Stimulated activated CD4-positive, alpha-beta T cell treated with anti-CD3 and anti-CD28 coated beads, Interleukin-4, amount 100 ng/mL, for 24 hours (primary cell): ENCODE measurements at places on chromosomes 12 and 14.

GRCh38 chr12:60114169-60114568 lies 518.3 kb downstream of the SLC16A7 start:
- no peak for DNase-seq

- DNase-seq, result no peak
These were observed 90.2 kb upstream of the HECTD1 start for GRCh38 chr14:31297701-31298344.

- DNase-seq, result no peak
These were observed 11.5 kb downstream of the ADAMTS20 start for GRCh38 chr12:43540470-43540869.

DNA sequence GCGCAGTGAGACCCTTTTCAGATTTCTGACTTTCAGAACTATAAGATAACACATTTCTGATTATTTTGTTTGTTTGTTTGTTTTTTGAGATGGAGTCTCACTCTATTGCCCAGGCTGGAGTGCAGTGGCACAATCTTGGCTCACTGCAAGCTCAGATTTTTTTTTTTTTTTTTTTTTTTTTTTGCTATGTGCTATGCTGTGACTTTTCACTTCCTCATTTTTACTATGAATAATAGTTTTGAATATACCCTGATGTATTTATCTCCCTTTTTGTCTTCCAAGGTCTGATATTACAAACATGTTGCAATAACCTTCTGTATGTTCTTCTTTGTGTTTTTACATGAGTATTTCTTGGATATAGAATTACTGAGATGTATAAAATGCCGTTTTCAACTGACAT lies 658.7 kb upstream of the SEL1L start:
- DNase-seq, result no peak

- no peak for DNase-seq
These were observed 890 bp downstream of the TEP1 start for GRCh38 chr14:20412411-20412810.

GRCh38 chr14:58725226-58725625 lies 87.5 kb downstream of the DACT1 start:
- DNase-seq, result no peak

DNA sequence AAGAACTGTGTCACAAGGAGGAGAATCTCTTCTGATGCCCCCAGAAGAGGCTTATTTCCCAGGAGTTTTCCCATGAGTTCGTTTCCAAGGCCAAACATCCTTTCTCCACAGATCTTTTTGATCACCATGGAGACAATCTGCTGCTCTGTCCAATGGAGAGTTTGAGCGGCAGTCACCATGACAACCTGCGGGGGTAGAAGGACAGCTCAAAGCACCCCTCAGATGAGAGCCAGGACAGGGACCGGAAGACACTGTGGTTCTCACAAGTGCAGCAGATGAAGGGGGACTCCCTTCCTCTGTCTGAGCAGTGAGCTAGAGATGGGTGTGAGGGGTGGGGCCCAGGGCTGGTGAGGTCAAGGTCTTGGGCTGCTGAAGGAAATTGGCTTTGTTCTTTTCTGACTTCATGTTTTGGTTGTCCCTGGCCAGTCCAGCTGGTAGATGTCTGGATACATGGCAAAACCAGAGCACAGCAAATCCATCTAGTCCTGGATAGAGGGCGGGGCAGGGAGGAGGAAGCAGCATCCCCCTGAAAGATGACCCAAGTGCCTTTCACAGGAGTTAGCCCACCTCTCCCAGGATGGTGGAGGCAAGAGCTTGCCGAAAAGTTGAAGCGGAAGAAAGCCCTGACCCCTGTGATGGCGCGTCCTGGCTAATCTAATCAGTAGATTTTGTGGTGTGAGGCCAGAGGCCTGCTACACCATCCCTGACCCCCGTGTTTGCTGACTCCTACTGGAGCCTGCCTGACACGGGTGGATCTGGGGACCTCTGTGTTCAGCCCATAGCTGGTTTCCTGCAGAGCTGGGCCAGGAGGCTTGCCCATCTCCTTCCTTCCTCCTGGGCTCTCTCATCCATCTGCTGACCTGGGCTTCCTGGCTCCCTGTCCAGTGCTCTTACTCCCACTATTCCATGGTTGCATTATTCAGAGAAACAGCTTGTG lies 24.4 kb downstream of the DHRS2 start:
- DNase-seq, result no peak

DNA sequence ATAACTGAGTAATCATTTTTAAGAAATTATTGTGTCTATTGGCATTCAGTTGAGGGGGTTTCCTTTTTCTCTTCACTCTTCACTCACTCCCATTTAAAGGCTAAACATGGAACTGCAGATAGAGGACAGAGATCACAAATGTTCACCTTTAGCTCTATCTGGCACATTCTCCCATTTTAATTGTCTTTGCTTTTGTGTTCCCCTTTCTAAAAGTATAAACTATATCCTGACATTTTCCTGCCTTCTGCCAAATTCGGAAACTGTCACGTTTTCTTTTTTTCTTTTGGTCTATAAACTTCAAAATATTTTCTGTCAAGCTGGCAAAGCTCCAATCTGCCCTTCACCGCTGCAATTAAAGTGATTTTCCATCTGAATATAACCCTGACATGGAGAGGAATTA lies 219.8 kb upstream of the CDKN3 start:
- no peak for DNase-seq

GRCh38 chr12:46459861-46460545 lies 87.4 kb upstream of the SLC38A2 start:
- DNase-seq, result no peak

GRCh38 chr12:120500581-120500980 lies 4.7 kb downstream of the DYNLL1 start:
- no peak for DNase-seq

GRCh38 chr12:68943848-68944247 lies 10.9 kb upstream of the CPM start:
- DNase-seq, result no peak

DNA sequence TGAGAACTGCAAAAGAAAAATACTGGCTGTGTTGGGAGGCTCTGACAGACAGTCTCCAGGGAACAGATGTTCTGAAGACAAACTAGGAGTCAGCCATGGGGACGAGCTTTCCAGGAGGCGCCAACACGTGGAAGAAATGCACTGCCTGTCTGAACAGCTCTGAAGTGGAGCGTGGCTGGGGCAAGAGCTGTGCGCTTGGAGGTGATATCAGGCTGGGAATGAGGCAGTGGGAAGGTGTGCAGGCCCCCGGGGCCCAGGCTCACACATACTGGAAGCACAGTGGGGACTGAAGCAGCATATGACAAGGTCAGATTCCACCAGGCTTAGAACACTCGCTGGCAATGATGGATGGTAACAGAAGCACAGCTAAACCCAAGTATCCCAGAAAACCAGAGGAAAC lies 17.5 kb downstream of the APPL2 start:
- DNase-seq, result no peak

DNA sequence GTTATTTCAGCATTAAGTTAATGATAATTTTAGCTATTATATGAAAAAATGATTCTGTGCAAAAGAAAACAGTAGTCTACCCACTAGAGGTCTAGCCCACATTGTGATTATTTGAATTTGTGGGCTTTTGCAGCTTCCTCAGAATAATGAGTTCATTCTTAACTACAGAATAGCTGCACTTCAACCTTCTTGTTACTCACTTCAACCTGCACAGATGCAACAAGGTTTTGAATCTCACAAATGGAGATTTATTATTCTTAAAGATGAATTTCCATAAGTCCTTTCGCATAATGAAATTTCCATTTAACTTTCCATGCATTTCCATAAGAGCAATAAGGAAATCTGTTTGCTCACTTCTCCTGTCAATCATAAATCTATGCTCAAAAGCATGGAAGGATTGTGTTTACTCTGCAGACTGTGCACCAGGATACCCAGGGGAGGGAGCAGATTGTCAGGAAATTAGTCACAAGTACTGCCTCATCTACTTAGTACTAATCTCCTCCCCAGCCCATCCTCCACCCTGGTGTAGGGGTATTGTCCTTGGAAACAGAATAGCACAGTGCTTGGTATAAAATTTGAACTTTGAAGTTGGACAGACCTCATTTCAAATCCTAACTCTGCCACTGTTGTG lies 24.1 kb downstream of the PTGER2 start:
- DNase-seq, result no peak

GRCh38 chr12:59973515-59973914 lies 377.7 kb downstream of the SLC16A7 start:
- DNase-seq, result no peak

GRCh38 chr14:61250063-61250462 lies 31.1 kb downstream of the TMEM30B start:
- no peak for DNase-seq

- no peak for DNase-seq
These were observed 1.3 kb downstream of the CS start for GRCh38 chr12:56298828-56299227.

GRCh38 chr14:97137705-97138104 lies 340.5 kb downstream of the VRK1 start:
- no peak for DNase-seq

- no peak for DNase-seq
These were observed 74.8 kb upstream of the MGAT4C start for GRCh38 chr12:86331012-86331411.
